ENCODE measurements at places on chromosomes 16 and 17.

- DNase-seq, result no peak
Measured at GRCh38 chr16:74261068-74261467, 35.5 kb upstream of the PSMD7 start.

GRCh38 chr17:16933317-16934132, 38.4 kb downstream of the TNFRSF13B start:
- DNase-seq, result no peak

GRCh38 chr16:12612598-12613101, 191.0 kb downstream of the CPPED1 start:
- DNase-seq, result no peak

- DNase-seq, result no peak
Measured at GRCh38 chr16:86294535-86295196, 215.7 kb upstream of the FOXF1 start.

DNA sequence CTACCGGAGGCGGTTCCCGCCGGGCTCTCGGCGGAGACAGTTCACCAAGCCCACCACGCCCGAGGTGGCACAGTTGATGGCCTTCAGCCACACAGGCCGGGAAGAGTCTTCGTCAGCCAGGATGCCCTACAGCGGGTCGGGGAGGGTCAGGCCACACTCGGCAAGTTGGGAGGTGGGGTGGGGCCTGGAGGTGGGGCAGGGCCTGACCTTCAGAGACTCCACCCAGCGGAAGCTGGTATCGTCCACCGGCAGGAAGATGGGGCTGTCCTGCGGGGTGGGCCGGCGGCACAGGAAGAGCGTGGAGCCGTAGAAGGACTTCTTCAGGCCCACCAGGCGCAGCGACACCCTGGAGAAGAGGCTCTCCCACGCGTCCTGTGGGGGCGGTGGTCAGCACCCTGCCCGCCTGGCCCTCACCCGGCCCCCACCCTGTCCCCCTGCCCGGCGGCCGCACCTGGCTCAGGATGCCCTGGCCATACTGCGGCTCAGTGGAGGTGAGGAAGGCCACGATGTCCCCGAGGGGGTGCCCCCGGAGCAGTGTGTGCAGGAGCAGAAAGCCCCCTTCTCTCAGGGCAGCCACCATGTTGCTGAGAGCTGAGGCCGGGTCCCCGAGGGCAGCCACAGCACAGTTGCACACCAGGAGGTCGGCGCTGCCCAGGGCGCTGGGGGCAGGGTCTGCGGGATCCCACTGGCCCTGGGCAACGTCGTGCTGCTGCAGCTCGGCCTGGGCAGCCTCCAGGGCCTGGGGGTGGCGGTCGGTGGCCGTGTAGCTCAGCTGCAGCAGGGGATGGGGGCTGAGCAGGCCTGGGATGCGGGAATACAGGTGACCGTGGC, 12.8 kb downstream of the FASN start:
- no peak for DNase-seq

DNA sequence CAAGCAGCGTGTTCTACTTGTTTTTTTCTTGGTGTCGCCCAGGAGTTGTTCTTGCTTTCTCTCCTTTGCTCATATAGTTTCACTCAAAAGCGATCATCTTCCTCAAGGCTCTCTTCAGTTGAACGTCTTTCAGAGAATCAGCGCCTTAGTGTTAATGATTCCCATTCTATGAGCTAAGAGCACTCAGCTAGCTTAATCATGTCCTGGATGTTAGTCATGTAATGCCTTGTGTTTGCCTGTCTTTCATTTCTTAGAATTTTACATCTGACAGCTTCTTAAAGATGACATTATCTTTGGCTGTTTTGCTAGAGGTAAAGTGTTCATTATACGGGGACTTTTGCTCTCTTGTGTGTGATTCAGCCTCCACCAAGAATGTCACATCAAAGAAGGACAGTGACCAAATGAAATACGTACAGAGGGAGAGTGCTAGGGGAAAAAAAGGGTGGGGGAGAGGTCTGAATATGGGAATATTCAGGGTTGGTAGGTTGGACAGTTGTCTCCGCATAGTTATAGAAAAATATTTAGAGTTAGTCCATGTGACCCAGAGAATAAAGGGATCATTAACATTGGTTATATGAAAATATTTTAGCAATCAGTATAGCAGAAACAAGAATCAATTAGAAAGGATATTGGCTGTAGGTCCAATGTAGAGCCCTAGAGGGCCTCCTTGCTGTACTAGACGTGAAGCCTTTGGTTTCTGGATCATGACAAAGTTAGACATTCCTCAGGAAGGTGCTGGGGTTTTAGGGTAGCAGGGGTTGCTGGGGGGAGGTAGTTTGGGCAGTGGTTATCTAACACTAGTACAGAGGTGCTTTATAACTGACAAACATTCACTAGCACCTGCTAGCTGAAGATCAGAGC, 31.9 kb upstream of the ANKFN1 start:
- no peak for DNase-seq

DNA sequence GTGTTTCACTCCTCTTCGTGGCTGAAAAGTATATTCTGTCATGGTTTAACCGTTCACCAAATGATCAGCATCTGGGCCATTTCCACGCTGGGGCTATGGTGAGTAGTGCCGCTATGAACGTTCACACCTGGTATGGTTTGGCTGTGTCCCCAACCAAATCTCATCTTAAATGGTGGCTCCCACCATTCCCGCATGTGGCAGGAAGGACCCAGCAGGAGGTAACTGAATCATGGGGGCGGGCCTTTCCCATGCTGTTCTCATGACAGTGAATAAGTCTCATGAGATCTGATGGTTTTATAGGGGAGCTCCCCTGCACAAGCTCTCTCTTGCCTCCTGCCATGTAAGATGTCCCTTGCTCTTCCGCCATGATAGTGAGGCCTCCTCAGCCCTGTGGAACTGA, 45.7 kb upstream of the ZNF469 start:
- no peak for DNase-seq

DNA sequence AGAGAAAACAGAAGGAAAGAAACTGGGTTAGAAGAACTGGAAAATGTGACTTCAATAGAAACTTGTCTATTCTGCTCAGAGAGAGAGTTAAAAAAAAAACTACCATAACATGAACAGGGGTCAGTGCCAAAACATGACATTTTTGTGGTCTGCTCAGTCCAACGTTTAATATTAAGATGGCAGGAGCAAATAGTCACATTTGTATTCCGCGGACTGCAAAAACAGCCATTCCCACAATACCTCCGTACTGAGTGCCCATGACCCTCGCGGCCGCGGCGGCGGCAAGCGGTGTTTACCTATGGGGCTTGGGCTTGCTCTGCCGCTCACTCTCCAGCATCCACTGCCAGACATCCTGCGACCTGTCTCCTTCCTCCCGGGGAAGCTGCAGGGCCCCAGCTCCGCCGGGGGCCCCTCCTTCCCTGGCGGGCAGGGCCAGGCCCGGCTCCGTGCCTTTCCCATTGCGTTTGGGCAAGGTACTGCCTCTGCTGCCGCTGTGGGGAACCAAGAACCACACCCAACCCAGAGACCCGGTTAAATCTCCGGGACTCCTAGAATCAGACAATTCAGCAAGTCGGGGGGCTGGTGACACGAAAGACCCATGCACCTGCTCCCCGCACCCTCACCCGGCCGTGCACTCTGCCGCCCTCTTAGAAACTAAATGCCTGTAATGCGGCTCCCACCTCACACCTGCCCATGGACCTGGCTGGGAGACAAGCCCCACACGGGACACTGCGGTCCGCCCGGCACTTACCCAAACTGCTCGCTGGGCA, 24.7 kb downstream of the AXIN2 start:
- DNase-seq, result no peak

- no peak for DNase-seq
Measured at GRCh38 chr17:57142925-57143324, 57.9 kb downstream of the AKAP1 start.

DNA sequence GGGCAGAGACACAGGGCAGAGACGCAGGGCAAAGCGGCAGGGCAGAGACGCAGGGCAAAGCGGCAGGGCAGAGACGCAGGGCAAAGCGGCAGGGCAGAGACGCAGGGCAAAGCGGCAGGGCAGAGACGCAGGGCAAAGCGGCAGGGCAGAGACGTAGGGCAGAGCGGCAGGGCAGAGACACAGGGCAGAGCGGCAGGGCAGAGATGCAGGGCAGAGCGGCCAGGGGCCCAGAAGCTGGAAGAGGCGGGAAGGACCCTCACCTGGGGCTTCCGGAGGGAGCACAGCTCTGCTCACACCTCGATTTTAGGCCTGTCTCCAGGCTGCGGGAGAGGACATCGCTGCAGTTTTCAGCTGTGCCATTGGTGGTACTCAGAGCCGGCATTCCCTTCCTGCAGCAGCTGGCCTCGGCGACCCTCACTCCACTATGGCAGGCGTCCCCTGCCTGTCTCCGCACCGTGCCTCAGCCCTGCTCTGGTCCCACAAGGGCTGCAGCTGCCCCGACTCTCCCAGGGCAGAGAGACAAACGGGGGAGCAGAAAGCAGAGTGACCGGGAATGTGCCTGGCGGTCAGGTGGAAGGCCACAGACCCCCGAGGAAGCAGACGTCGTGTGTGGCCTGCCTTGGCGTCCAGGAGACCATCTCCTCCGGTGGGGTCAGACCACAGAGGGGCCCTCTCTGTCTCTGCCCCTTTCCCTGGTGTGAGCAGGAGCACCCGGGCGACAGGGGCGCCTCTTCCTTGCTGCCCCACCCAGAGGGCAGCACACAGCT, 29.9 kb downstream of the SOX8 start:
- no peak for DNase-seq

DNA sequence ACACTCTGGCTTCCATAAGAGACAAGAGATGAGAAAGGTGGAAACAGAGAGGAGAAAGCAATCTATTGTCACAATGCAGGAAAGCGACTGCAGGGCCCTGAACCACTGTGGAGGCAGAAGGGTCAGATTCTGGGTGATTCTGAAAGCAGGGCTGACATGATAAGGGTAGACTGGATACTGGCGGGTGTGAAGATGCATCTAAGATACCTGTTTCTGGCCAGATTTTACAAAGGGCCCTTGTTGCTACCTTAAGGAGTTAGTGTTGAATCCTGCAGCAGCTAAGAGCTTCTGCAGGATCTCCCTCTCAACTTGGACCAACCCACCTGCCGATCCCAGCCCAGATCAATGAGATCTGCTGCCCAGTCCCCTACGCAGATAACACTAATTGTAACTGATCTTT, 6.1 kb upstream of the MEFV start:
- DNase-seq, result no peak

DNA sequence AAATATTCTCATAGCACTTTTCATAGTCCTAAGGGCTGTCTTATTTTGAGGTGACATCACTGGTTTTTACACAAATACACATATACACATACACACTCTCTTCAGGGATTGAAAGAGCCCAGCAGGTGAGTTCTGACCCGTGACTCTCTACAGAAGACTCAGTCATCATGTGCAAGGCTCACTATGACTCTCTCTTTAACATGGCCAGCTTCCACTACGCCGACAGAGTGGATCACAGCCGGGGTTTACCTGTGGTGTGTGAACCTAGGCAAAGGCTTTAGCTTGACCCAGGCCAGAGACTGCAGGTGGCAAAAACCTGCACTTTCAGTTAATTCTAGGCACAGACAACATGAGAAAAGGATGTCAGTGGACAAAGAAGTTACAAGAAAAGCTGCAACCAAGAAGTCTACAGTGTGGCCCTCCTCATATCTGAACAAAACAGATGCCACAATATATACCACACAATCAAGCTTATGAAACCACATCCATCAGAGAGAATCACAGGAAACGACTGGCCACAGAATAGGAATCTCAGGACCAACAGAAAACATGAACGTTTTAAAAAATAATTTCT, 56.5 kb downstream of the CYTH1 start:
- DNase-seq, result peak; percentile 43

- no peak for DNase-seq
Measured at GRCh38 chr17:29240968-29241963, 5.4 kb upstream of the CRYBA1 start.

DNA sequence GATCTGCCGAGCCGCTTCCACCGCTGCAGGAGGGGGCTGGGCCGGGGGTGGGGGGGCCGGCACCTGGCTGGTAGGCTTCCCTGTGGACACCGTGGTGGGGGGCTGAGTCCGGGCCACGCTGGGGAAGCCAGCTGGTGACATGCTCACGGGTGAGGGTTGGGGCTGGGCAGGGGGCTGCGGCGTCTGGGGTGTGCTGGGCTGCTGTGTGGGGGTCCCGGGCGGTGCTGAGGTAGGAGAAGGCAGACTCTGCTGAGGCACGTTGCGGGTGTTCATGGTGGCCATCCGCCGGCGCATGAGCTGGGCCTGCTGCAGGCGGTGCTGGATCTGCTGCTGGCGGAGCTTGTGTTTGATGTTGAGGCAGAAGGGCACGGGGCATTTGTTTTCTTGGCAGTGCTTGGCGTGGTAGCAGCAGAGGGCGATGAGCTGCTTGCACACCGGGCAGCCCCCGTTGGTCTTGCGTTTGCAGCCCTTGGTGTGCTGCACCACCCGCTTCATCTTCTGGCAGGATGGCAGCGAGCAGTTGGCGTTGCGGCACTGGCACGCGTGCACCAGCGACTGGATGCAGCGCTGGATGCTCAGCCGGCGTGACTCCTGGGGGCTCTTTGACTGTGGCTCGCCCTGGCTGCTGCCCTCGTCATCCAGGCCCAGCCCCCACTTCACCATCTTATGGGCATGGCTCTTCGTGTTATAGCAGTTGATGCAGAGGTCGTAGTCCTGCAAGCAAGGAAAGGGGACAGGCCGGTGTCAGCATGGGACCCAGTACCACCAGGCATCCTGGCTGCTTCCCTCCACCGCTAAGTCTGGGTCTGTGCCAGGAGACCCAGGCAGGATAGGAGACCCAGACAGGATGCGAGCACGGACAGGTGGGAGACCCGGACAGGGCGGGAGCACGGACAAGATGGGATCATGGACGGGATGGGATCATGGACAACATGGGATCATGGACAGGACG, 12.1 kb upstream of the TRAP1 start:
- DNase-seq, result no peak

DNA sequence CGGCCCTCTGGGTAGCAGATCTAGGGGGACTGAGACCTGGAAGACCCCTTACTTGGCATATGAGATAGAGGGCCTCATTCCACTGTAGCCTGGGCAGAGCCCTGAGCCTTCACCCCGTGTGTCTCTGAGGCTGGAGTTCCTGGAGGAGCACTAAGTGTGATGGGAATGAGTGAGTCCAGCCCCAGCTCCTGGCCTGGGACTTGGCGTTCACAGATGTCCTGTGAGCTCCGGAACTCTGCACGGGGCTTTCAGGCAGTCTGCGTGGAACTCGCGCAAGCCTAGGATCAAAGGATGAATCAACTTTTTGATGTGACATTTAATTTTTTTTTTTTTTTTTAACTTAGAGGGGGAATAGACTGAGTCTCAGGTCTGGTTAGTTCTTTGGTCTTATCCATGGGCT, 1.8 kb downstream of the NKD1 start:
- DNase-seq, result no peak
